ENCODE measurements at places on chromosomes 12 and 14.

GRCh38 chr12:5705791-5706190, 239.3 kb downstream of the ANO2 start:
- no peak for DNase-seq

DNA sequence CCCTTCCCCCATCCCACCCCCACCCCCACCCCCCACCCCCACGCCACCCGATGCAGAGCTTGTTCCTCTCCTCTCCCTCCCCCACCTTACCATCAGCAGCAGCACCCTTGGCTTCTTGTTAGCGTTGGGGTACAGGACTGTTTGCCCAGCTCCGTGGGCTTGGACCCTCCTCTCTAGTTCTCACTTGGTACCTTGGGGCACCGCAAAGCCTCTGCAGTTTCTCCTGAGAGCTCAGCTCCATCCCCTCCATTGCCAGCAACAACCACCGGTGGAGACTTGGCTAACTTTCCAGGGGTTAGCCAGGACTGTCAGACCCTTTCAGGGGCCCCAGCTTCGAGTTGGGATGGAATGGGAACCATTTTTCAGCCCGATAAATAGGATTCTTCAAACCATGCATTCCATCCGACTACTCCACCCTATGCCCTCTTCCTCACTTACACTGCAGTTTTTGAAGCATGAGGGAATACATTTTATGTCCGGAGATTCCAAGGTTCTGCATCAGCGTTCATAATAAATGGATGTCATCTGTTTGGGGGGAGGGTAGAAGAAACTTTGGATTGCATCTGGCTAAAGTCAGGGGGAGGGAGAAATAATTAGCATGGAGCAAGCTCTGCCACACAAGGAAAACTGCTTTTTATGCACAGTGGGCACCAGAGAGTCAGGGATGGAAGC, 1.1 kb downstream of the SCN8A start:
- no peak for DNase-seq

- DNase-seq, result no peak
Measured at GRCh38 chr12:41527062-41527461, 338.9 kb downstream of the PDZRN4 start.

GRCh38 chr14:102999227-102999895, 58.0 kb downstream of the CDC42BPB start:
- no peak for DNase-seq

- no peak for DNase-seq
Measured at GRCh38 chr12:71014180-71014785, 93.7 kb upstream of the PTPRR start.

GRCh38 chr14:61504901-61505300, 183.5 kb downstream of the PRKCH start:
- DNase-seq, result no peak

DNA sequence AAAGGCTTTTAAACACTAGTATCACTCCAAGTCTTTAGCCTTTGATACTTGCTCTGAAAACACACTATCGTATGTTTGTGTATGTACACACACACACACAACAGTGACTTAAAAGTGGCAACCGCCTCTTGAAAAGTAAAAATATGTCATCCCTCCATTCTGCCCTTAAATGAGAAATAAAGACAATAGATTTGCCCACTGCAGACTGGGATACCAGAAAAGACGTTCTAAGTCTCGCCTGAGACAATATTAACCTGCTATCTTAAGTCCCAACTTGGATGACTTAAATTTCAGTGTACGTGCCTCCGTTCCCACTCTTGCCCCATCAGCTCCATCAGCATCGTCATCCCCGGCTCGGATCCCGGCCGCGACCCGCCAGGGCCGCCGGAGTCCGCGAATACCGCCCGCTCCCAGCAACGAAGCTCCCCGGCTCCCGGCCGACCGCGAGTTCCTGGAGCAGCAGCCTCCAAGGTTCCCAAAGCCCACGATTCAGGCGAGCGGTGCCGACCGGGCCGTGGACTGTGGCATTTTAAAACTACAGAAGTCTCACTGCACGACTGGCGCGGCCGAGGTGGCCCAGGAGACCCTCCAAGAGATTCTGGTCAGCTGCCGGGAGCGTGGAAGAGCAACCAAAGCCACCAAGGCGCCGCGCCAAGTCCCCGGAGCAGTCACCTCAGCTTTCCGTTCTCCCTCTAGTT, 2.8 kb upstream of the ARID2 start:
- DNase-seq, result no peak

GRCh38 chr12:93115198-93115601, 186.1 kb upstream of the EEA1 start:
- DNase-seq, result no peak

DNA sequence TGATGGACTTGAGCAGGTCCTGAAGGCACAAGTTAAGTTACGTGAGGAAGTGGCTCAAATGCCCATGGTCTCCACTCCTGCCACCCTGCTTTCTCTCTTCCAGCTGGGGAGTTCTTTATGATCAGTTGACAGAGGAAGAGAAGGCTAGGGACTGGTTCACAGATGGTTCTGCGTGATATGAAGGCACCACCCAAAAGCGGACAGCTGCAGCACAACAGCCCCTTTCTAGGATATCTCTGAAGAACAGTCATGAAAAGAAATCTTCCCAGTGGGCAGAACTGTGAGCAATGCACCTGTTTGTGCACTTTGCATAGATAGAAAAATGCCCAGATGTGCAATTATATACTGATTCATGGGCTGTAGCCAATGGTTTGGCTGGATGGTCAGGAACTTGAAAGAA, 162.4 kb upstream of the FSCB start:
- no peak for DNase-seq

DNA sequence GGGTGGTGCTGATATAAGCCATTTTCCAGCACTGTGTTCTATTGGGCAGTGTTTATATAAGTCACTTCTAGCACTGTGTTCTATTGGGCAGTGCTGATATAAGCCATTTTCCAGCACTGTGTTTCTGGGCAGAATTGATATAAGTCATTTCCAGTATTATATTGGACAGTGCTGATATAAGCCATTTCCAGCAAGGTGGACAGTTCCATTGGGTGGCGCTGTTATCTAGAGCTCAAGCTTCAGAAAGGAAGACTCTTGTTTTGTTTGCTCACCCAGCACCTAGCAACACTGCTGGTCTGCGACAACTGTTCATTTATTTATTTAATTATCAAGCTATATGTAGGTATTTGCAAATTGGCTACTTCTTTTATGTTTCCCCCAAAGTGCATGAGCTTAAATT, 690.3 kb downstream of the AACS start:
- DNase-seq, result no peak

GRCh38 chr12:89085421-89085820, 266.9 kb downstream of the DUSP6 start:
- DNase-seq, result no peak

DNA sequence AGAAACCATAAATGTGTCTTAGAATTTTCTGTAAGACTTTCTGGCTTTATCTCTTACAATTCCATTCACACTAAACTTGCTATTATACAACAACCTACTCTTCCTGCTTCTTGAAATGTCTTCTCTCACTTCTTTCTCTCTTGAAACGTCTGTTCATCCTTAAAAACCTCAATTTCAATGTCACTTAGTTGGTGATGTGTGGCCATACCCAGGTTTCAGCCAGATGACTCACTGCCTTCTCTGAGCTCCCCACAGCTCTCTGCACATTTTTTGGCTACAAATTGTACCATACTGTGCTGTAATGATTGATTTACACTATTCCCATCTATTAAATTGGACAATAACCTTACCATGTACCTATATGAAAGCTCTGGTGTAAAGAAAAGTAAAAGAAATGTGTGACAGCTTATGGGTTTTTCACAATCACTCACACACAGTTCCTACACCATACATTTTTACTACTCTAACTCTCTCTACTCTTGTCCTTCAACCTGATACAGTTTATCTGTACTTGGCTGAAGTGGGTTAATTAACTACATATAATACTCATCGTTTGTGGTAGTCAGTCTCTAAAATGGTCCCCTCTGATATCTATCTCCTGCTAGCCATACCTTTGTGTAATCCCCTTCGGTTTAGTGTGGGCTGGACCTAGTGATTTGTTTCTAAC, 222.1 kb downstream of the NELL2 start:
- DNase-seq, result no peak

DNA sequence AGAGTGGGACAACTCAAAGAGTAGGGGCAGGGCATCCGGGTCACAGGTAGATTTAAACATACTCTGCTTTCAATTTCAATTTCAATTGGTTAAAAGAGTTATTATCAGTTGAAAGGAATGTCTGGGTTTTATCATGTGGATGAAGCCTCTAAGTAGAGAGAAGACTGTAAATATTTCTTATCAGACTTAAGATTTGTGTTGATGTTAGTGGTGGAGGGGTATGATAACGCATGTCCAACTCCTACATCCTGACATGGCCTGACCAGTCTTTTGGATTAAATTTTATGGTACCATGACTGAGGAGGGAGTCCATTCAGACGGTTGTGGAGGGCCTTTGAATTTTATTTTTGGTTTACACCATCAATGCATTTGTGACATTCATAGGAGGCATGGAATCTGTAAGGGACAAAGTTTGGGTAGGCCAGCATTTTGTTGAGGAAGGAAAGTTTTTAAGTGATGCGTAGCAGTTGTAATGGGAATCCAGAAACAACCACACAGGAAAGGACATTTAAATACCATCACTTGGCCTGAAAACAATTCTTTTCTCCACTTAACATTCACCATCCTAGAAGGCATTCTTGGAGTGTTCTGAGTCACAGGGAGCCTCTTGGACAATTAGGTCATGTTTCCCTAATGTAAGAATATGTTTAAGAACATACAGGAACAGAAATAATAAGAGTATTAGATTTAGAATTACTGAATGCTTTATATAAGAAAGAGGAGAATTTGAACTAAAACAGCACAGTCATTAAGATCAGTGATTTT, 371.9 kb downstream of the ATP23 start:
- peak; percentile 50 for DNase-seq

GRCh38 chr12:98073610-98074009, 441.8 kb upstream of the TMPO start:
- no peak for DNase-seq

DNA sequence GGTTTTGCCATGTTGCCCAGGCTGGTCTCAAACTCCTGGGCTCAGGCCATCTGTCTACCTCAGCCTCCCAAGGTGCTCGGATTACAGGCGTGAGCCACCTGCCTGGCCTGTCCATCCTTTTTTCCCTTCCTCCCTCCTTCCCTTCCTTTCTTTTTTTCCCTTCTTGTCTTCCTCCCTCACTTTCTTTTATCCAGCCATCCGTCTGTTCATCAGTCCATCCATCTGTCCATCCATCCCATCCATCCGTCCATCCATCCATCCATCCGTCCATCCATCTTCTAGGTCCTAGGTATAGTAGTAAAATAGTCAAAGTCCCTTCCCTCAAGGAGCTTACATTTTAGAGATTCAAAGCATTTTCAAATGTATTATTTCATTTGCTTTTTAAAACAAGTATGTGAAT, 56.8 kb downstream of the CRADD start:
- DNase-seq, result no peak

- no peak for DNase-seq
Measured at GRCh38 chr14:36134038-36134437, 42.5 kb downstream of the PTCSC3 start.

- peak; percentile 47 for DNase-seq
Measured at GRCh38 chr14:58166005-58166983, 14.3 kb upstream of the ARMH4 start.

GRCh38 chr12:103875666-103876065, 34.6 kb upstream of the NT5DC3 start:
- DNase-seq, result no peak

- DNase-seq, result no peak
Measured at GRCh38 chr12:3295646-3296408, 195.2 kb upstream of the PRMT8 start.

- DNase-seq, result peak; percentile 92
Measured at GRCh38 chr12:12899530-12900380, 8.4 kb downstream of the GPRC5A start.

GRCh38 chr12:56157201-56158028, 744 bp upstream of the MYL6 start:
- DNase-seq, result peak; percentile 75

GRCh38 chr12:85277900-85278597, 2.0 kb upstream of the ALX1 start:
- no peak for DNase-seq

- no peak for DNase-seq
Measured at GRCh38 chr12:26817183-26817591, 15.8 kb downstream of the ITPR2 start.

DNA sequence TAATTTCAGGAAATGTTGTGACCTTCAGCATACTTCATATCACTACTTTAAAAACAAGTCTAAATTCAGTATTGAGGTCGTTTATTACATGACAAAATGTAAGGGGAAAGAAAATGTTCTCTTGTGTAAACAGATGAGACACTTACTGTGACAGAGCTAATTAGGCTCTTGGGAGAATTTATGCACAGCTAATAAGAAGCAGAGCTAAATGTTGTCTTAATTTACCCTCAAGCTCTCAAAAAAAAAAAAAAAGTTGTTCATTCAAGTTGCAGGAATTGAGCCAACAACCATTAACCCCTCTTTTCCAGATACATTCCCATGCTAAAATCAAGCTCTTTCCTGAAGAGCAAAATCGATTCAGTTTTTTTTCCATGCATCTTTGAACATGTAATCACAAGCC, 1419.4 kb downstream of the FSCB start:
- DNase-seq, result no peak

DNA sequence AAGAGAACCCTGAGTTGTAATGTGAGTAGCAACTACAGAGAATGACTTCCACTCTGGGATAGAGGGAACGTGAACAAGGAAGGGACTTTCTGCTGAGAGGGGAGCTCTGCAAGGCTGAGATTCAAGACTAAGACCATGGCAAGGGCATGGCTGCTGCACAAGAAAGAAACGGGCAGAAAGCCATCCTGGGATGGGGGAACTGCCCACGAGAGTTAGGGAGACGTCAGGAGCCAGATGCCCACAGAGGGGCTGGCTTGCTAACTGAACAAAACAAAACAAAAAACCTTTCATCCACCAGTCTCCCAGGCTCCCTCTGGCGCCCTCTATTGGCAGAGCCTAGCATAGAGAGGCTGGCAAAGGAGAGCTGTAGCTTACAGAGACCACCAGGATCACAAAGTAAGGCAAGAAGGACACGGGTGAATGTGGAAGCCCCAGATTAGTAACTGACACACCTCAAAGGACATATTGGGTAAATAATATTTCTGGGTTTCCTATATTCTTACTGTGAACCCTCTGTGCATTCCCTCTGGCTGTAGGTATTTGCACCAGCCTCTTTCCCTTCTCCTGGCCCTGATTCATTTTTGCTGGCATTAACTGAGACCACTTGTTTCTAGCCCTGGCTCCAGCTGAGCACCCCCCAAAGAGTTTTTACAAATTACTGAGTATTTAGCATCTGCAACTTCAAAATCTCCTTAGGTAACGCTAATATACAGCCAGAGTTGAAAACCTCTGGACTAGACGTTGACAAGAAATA, 338.3 kb downstream of the EMP1 start:
- DNase-seq, result no peak
